T-cell (primary cell): ENCODE measurements at places on chromosomes 11 and 22.

GRCh38 chr11:79441461-79441875 is 638 bp upstream of the TENM4 start:
- H3K4me1 ChIP-seq: peaks cover 5% of the 10 kb centered on the region
- H3K36me3 ChIP-seq: no peaks in the 10 kb centered on the region

GRCh38 chr11:120091121-120091520 is 46.8 kb downstream of the TRIM29 start:
- no peak overlapping the region for H3K4me3 ChIP-seq
- no peaks in the 10 kb centered on the region for H3K27me3 ChIP-seq
- H3K4me1 ChIP-seq: no peaks in the 10 kb centered on the region
- H3K27ac ChIP-seq: no peak overlapping the region
- no peak for DNase-seq

GRCh38 chr11:122343210-122343609 is 227.2 kb upstream of the BLID start:
- no peaks in the 10 kb centered on the region for H3K4me1 ChIP-seq
- H3K27me3 ChIP-seq: no peaks in the 10 kb centered on the region
- no peak overlapping the region for H3K27ac ChIP-seq

- DNase-seq: no peak
- no peak overlapping the region for H3K27ac ChIP-seq
- no peak overlapping the region for H3K4me3 ChIP-seq
Measured at GRCh38 chr11:59263225-59263894, 50.6 kb upstream of the MPEG1 start.

DNA sequence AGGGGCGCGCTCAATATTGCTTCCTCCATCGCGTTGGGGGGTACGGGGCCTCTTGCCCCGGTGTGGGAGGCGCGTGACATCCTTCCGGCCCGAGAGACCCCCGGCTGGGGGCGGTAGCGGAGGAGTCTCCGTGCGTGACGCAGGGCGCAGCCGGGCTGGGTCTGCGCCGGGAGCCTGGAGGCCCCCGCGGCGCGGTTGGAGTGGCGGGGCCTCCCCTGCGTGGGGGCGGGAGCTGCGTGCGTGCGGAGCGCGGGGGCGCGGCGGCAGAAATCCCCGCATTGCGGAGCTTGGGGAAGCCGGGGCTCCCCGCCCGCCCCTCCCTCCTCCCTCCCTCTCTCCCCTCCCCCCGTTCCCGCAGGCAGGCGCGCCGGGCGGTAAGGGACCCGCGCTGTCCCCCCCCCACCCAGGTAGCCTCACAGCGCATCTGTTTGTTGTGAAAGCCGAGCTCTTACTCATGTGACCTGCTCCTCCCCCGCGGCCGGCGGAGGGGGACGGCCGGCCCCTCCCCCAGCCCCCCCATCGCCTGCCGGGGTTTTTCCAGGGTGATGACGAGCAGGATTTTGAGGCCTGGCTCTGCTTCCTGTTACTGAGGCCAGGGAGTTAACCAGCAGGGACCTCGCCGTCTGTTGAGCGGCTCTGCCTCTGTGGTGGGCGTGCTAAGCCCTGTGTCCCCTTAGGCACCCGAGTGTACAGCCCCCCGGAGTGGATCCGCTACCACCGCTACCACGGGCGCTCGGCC is 1.6 kb downstream of the PIM3 start:
- H3K4me1 ChIP-seq: peaks cover 61% of the 10 kb centered on the region
- H3K36me3 ChIP-seq: peaks cover 15% of the 10 kb centered on the region
- peak overlapping the region; percentile 51 for H3K4me3 ChIP-seq
- peak overlapping the region; percentile 97 for H3K27ac ChIP-seq
- H3K27me3 ChIP-seq: no peaks in the 10 kb centered on the region
- DNase-seq: peak; percentile 87

DNA sequence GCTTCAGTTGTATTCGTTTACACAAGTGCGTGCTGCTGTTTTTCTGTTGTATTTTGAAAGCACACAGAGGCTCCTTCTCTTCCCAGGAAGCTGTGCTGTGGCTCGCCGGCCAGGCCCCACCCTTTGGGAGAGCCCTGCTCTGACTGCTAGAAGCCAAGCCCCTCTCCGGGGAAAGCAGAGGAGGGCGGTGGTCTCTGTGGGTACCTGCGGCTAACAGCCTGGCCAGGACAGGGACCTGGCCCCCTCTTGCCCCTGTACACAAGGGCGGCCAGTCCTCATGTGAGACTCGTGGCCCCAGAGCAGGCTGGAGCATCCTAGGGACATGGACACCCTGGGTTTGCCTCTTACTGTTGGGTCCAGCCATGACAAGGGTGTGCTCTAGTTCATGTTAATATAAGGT is 14.8 kb downstream of the MOB2 start:
- no peaks in the 10 kb centered on the region for H3K4me1 ChIP-seq
- no peaks in the 10 kb centered on the region for H3K27me3 ChIP-seq
- DNase-seq: no peak
- no peak overlapping the region for H3K4me3 ChIP-seq
- no peak overlapping the region for H3K27ac ChIP-seq

DNA sequence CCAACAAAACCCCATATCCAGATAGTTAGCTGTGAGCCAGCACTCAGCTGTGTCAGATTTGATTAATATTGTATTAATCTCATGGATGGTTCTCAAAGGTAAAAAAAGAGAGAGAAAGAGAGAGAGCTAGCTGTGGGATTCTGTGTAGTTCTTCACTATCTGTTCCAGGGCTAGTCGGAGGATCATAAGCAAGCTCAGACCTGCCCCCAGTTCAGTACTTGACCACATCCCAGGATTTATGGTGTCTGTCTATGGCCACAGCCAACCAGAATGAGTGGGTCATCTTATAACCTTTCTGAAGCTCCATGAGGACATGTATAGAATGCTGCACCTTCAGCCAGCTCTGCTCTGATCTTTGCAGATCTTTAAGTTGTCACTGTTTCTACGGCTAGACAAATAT is 13.5 kb upstream of the B3GNT6 start:
- no peaks in the 10 kb centered on the region for H3K27me3 ChIP-seq
- H3K36me3 ChIP-seq: no peaks in the 10 kb centered on the region
- no peak for DNase-seq

DNA sequence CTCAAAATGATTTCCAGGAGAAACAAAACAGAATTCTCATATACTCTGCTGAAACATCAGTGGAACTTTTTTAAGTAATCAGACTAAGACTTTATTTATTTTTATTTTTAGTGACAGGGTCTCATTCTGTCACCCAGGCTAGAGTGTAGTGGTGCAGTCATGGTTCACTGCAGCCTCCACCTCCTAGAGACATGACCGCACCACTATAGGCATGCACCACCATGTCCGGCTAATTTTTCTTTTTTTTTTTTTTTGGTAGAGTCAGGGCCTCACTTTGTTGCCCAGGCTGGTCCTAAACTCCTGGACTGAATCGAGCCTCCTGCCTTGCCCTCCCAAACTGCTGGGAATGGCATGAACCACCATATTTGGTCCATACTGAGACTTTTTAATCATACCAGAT is 42.9 kb downstream of the PRDM10 start:
- H3K27me3 ChIP-seq: no peaks in the 10 kb centered on the region
- no peaks in the 10 kb centered on the region for H3K4me1 ChIP-seq
- no peak overlapping the region for H3K27ac ChIP-seq

GRCh38 chr22:31241936-31242335 is 29.8 kb downstream of the LIMK2 start:
- H3K4me3 ChIP-seq: no peak overlapping the region
- peaks cover 4% of the 10 kb centered on the region for H3K36me3 ChIP-seq
- H3K27me3 ChIP-seq: no peaks in the 10 kb centered on the region
- DNase-seq: no peak
- no peaks in the 10 kb centered on the region for H3K4me1 ChIP-seq
- H3K27ac ChIP-seq: no peak overlapping the region

GRCh38 chr11:10537600-10537999 is 3.4 kb downstream of the RNF141 start:
- H3K4me1 ChIP-seq: peaks cover 2% of the 10 kb centered on the region
- DNase-seq: no peak
- no peaks in the 10 kb centered on the region for H3K27me3 ChIP-seq
- H3K4me3 ChIP-seq: no peak overlapping the region
- peaks cover 9% of the 10 kb centered on the region for H3K36me3 ChIP-seq
